Activated B cell treated with CpG ODN at 0.5 μM for 24 hours (primary cell): ENCODE measurements at places on chromosomes 1 and 21.

- no peak for DNase-seq
Observed at GRCh38 chr1:115475252-115475651, 137.2 kb upstream of the NGF start.

GRCh38 chr1:201585901-201586300 lies 47.0 kb downstream of the NAV1 start:
- no peak for DNase-seq

DNA sequence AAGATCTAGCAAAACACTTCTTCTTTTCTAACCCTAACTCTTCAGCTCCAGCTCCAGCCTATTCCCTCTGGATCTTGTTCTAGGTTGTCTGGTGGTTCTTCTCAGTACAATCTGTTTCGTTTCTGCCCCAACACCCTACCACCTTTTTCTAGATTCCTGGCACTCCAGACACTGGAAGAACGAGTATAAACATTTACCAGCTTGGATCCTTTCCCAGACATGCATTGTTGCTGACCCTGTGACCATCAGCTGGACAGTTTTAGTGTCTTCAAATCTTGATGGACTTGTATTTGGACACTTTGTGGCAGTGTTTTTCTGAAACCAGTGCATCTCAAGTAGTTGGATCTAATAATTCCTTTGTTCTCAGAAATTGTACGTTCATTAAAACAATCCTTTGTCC lies 30.6 kb upstream of the CACNA1E start:
- no peak for DNase-seq

DNA sequence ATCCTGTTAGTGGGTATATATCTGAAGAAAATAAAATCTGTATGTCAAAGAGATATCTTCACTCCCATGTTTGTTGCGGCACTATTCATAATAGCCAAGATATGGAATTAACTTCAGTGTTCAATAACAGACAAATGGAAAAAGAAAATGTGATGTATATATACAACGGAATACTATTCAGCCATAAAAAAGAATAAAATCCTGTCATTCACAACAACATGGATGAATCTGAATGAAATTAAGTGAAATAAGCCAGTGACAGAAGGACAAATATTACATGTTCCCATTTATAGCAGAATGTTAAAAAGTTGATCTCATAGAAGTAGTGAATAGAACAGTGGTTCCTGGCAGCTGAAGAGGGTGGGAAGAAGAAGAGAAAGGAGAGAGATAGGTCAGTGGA lies 239.1 kb upstream of the RUNX1 start:
- DNase-seq, result no peak

DNA sequence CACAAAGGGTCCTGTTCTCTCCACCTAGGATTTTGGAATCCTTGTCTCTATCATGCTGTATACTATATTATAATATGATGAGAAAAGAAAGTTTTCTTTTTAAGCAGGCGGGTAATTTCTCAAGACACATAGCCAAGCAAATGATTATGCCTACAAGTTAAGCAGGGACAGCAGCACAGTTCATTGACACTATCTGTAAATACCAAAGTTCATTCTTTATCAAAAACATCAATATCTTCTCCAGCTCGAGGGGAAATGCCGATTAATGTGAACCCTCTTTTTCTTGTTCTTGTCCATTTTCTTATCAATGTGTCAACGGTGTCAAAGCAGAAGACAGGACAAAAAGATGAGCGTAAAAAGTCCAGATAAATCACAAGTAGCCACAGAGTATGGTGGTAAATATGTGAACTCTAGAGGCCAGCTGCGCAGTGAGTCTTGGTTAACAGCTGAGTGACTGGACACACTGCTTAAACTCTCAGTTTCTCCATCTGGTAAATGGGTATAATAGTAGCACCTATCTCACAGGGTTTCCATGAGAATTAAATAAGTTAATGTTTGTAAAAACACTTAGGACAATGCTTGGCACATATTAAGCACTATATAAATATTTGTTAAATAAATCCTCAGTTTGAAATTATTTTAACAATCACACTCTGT lies 30.9 kb downstream of the LPAR3 start:
- DNase-seq, result no peak
